ENCODE measurements at places on chromosomes 11 and 22. TPM values are rescaled to one million over a fixed set of nuclear protein-coding genes. Genes with fewer than 3 reads are reported as not detected.

OR6A2 gene
- total RNA-seq, result 0.20 TPM

MPZL2 gene
- total RNA-seq, result not detected

MMP3 gene
- not detected for total RNA-seq

UBQLNL gene
- total RNA-seq, result not detected

MS4A3 gene
- total RNA-seq, result not detected

MRGPRE gene
- not detected for total RNA-seq

MADD gene
- total RNA-seq, result 94.1 TPM

TRPC6 gene
- not detected for total RNA-seq

PDE3B gene
- total RNA-seq, result 56.8 TPM

SLC25A1 gene
- 44.5 TPM for total RNA-seq

NAT10 gene
- total RNA-seq, result 135 TPM

F2 gene
- 0.17 TPM for total RNA-seq

LMNTD2 gene
- 1.1 TPM for total RNA-seq

CPSF7 gene
- total RNA-seq, result 101 TPM

SLC22A25 gene
- total RNA-seq, result not detected

DGCR6 gene
- 1.1 TPM for total RNA-seq

MUC6 gene
- not detected for total RNA-seq

RANBP1 gene
- 236 TPM for total RNA-seq

LRP4 gene
- total RNA-seq, result 2.6 TPM

MIAT gene
- total RNA-seq, result 12.6 TPM

MFNG gene
- 338 TPM for total RNA-seq

SLC37A2 gene
- 0.36 TPM for total RNA-seq

MYOD1 gene
- not detected for total RNA-seq

KCNQ1OT1 gene
- total RNA-seq, result 1.1 TPM

RAB3IL1 gene
- not detected for total RNA-seq

LGALS1 gene
- total RNA-seq, result 290 TPM

PLEKHA7 gene
- total RNA-seq, result 0.84 TPM

MS4A4A gene
- not detected for total RNA-seq

Measured in natural killer cell treated with Interleukin-12 subunit alpha and Interleukin-12 subunit beta and Interleukin-15 and Interleukin-18, amount 100 ng/mL, for 72 hours (primary cell).